ENCODE measurements at places on chromosomes 7 and 10.

- DNase-seq: no peak
These were observed 67.8 kb downstream of the FRMD4A start for GRCh38 chr10:14262836-14263425.

DNA sequence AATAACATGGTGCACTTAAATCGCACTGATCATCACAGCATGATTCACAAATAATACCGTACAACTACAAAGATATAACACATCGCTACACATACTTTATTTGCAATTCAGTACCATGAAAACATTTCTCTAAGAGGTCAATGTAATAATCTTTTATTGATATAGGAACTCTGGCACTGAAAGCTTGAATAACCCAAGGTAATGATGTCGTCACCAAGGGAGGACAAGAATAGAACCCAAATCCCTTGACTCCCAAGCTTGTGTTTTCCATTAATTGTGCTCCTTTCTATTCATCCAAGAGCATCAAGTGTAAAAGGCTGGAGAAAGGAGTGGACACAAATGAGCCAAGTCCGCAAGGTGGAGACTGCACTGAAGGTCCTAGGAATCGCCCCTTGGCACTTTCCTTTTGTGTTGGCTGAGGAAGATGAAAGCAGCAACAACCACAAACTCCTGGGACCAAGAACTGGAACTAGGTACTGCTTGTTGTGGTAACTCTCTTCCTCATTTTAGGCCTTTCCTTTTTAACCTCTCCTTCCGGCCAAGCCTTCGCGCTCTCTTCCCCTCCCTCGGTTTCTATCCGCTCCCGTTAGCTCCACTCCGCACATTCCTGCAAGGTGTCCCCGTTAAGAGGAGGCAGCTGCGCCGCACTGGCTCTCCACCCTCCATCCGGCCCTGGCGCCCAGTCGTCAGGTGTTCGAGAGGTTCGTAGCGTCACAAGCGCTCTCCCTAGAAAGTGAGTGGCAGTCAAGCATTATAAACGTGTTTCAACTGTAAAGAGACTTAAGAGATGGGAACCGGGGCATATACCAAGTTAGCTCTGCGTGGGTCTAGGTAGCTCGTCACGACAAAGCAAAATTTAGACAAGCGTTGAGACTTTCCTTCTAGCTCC is 1.0 kb upstream of the CBLL1 start:
- DNase-seq: no peak

- DNase-seq: no peak
These were observed 5.4 kb downstream of the POP7 start for GRCh38 chr7:100711369-100711768.

- no peak for DNase-seq
These were observed 1.5 kb downstream of the C1QL3 start for GRCh38 chr10:16519908-16520861.

- DNase-seq: no peak
These were observed 7.4 kb downstream of the IGF2BP3 start for GRCh38 chr7:23462846-23463245.

GRCh38 chr7:87797798-87798403 is 78.3 kb downstream of the SLC25A40 start:
- DNase-seq: no peak

- DNase-seq: no peak
These were observed 1.9 kb downstream of the TBXAS1 start for GRCh38 chr7:139830782-139831501.

DNA sequence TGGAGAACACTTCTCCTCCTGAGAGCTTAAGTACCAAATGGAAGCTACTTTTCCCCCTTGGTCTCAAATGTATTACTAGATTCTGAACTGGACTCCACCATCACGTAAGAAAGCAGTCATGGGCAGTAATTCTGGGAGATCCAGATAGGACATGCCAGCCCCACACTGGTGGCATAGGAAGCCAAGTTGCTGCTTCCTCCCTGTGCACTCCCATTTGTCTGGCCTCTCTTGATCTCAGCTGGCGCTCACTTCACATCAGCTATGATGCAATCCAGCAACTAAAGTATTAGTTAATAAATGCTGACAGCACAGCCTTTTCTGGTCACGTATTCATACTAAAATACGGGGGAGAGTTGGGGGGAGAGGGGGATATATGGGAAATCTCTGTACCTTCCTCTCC is 3.4 kb upstream of the IL6 start:
- no peak for DNase-seq

- no peak for DNase-seq
These were observed 34.7 kb downstream of the HYAL4 start for GRCh38 chr7:123879628-123880027.

All from activated CD4-positive, alpha-beta T cell treated with anti-CD3 and anti-CD28 coated beads for 1 hour (primary cell).